Activated CD4-positive, alpha-beta T cell treated with anti-CD3 and anti-CD28 coated beads for 4 hours (primary cell): ENCODE measurements at places on chromosomes 4 and X.

GRCh38 chr4:143679434-143679833, 21.0 kb downstream of the FREM3 start:
- no peak for DNase-seq

DNA sequence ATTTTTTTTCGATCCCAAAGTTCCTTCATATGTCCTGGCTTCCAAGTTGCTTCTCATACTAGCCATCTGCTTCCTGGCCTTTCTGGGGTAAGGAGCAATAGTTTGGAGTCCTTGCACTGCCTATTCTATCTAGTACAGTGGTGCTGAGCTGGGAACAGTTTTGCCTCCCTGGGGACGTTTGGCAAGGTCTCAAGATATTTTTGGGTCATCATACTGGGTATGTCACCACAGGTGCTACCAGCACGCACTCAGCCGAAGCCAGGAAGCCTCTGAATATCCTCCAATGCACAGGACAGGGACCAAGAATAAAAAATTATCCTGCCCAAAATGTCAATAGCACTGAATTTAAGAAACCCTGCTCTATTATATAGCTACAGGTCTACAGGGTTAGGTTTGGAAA, 35.4 kb upstream of the TMSB15B start:
- no peak for DNase-seq

DNA sequence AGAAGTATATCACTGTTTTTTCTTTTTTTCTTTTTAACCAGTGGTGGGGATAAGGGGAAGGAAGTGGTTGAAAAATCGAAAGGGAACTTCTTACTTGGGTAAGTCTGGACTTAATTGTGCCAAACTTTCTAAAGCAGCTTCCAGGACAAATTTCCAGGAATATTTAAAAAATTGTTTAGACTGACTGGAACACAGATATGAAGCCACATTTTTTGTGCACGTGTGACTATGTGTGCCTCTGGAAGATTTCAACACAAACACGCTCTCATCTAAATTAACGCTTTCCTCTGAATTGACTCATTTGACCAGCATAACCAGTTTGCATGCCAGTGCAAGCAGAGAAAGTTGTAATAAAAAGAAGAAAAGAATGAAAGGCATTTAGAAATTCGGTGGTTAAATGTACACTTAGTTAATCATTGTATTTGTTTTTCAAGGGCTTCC, 18.8 kb upstream of the YTHDC1 start:
- DNase-seq: no peak

- DNase-seq: no peak
Measured at GRCh38 chrX:41335198-41335957, 1.4 kb downstream of the DDX3X start.

- no peak for DNase-seq
Measured at GRCh38 chr4:73916172-73916925, 47.2 kb downstream of the CXCL1 start.

DNA sequence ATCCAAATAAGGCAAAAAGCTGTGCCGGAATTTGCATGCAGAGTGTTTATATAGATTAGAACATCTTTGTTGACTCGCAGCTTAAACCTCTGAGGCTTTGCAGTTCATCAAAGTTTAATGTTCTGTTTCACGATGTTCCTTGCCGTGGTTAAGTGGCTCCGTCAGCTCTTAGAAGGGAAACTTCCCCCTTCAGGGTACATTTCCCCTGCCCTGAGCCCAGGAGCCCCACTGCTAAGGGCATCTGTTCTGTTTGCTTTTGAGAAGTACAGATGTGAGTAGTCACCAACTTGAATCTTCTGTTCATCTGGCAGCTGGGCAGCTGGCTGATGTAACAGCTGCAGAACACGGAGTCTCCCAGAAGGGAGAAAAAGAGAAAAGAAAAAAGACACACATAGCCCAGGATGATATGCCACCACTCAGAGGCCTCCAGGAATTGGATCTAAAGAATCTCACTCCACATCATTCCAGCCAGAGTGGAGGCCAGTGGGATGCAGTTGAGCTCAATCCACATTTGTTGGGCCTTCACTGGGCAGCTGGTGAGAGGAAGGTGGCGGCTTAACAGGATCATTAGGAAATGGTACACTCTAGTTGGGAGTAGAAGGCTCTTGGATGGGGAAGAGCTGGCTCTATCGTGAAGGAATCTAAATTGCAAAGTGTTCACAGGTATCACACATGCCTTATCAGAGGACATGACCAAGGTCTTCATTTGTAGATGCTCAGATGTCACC, 178.7 kb upstream of the RBPJ start:
- DNase-seq: no peak

DNA sequence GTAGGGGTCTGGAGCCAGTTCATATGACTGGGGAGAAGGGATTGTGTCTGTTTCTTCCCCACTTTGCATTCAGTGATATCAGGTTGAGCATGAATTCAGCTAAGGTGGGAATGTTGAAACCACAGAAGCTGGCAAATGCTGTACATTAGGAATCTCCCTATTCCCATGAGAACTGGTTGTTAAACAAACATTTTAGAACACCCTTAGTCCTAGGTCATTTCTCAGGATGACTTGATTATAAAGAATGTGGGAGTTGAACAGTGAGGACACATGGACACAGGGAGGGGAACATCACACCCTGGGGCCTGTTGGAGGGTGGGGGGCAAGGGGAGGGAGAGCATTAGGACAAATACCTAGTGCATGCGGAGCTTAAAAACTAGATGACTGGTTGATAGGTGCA, 62.6 kb upstream of the LIMCH1 start:
- DNase-seq: no peak

DNA sequence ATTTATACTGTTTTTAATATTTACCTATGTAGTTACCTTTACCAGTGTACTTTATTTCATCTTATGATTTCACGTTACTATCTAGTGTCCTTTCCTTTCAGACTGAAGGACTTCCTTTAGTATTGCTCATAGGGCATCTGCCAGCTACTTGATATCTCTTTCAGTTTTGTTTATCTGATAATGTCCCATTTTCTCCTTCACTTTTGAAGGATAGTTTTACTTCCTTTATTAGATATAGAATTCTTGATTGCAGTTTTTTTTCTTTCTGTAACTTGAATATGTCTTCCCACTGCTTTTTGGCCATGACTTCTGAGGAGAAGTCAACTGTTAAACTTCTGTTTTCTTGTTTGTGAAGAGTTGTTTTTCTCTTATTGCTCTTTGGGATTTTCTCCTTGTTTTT, 69.4 kb upstream of the MAGED1 start:
- no peak for DNase-seq

GRCh38 chr4:34619531-34620162, 1624.7 kb downstream of the ARAP2 start:
- no peak for DNase-seq

- no peak for DNase-seq
Measured at GRCh38 chr4:88240297-88240714, 44.1 kb downstream of the PPM1K start.

- DNase-seq: no peak
Measured at GRCh38 chr4:170610434-170610833, 520.7 kb upstream of the AADAT start.

- DNase-seq: no peak
Measured at GRCh38 chr4:14046642-14047041, 419.1 kb upstream of the BOD1L1 start.
